Spleen (tissue), 13 donors: ENCODE measurements at places on chromosomes 7 and 10. TPM values are rescaled to one million over a fixed set of nuclear protein-coding genes. Genes with fewer than 3 reads are reported as not detected.
A peak's percentile ranks its signal among the peaks of the same experiment; 100 is the strongest.

PDLIM1 gene
- polyA plus RNA-seq, result 184 TPM

MMRN2 gene
- polyA plus RNA-seq, result 10.3 TPM

PRPS1L1 gene
- not detected for polyA plus RNA-seq

OR2A5 gene
- not detected for polyA plus RNA-seq

- peaks cover 17% of the 10 kb centered on the region for H3K36me3 ChIP-seq
- H3K4me1 ChIP-seq, result peaks cover 41% of the 10 kb centered on the region
- peak; percentile 90 for DNase-seq
- H3K27me3 ChIP-seq, result no peaks in the 10 kb centered on the region
These were observed 518 bp downstream of the WAPL start for GRCh38 chr10:86520871-86521677.

DNA sequence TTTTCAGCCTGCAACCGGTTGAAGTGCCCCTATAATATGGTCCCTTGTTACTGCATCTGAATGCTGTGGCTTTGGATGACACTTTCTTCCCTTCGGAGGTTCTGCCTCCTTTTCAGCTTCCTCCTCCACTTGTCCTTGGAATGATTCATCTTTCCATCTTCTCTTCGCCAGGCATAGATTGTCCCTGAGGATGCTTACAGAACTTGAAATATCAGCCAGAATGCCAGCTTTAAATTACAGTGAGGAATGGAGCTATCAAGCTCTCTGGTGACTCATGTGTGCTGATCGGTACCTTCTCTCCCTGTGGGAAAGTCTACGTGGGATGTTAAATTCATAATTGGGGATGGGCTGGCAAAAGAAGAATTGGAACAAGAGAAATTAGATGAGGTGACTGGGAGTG lies 45.9 kb upstream of the PDK4 start:
- no peaks in the 10 kb centered on the region for H3K27me3 ChIP-seq
- no peak for DNase-seq
- no peak overlapping the region for H3K27ac ChIP-seq
- H3K4me1 ChIP-seq, result no peaks in the 10 kb centered on the region

GRCh38 chr10:114767101-114767985 lies 54.2 kb upstream of the FHIP2A start:
- peak; percentile 80 for DNase-seq
- peaks cover 28% of the 10 kb centered on the region for H3K27me3 ChIP-seq
- peak overlapping the region; percentile 75 for H3K4me3 ChIP-seq

- DNase-seq, result no peak
- peaks cover 7% of the 10 kb centered on the region for H3K36me3 ChIP-seq
- H3K4me3 ChIP-seq, result no peak overlapping the region
- no peaks in the 10 kb centered on the region for H3K27me3 ChIP-seq
- no peaks in the 10 kb centered on the region for H3K4me1 ChIP-seq
- H3K27ac ChIP-seq, result no peak overlapping the region
These were observed 14.2 kb upstream of the ZNF786 start for GRCh38 chr7:149104749-149105148.
